Activated naive CD8-positive, alpha-beta T cell treated with anti-CD3 and anti-CD28 coated beads, Interleukin-2, amount 10 ng/mL, durations not matched to agents 7 days and 5 days (primary cell): ENCODE measurements at places on chromosomes 1 and 21.

- no peak for DNase-seq
Measured at GRCh38 chr21:42580793-42581321, 67.2 kb downstream of the SLC37A1 start.

GRCh38 chr1:223135176-223135942 is 7.7 kb downstream of the TLR5 start:
- no peak for DNase-seq

- DNase-seq, result no peak
Measured at GRCh38 chr1:77394166-77394565, 112.3 kb downstream of the AK5 start.

- DNase-seq, result no peak
Measured at GRCh38 chr1:170073893-170074249, 624 bp downstream of the KIFAP3 start.

GRCh38 chr1:229396585-229397206 is 37.2 kb downstream of the ACTA1 start:
- DNase-seq, result no peak

GRCh38 chr1:7379441-7379971 is 391.6 kb upstream of the VAMP3 start:
- no peak for DNase-seq

GRCh38 chr1:82225421-82226185 is 424.9 kb downstream of the ADGRL2 start:
- no peak for DNase-seq

- no peak for DNase-seq
Measured at GRCh38 chr1:27886353-27886679, 14.0 kb downstream of the THEMIS2 start.

- no peak for DNase-seq
Measured at GRCh38 chr1:41670217-41670957, 185.9 kb upstream of the EDN2 start.

DNA sequence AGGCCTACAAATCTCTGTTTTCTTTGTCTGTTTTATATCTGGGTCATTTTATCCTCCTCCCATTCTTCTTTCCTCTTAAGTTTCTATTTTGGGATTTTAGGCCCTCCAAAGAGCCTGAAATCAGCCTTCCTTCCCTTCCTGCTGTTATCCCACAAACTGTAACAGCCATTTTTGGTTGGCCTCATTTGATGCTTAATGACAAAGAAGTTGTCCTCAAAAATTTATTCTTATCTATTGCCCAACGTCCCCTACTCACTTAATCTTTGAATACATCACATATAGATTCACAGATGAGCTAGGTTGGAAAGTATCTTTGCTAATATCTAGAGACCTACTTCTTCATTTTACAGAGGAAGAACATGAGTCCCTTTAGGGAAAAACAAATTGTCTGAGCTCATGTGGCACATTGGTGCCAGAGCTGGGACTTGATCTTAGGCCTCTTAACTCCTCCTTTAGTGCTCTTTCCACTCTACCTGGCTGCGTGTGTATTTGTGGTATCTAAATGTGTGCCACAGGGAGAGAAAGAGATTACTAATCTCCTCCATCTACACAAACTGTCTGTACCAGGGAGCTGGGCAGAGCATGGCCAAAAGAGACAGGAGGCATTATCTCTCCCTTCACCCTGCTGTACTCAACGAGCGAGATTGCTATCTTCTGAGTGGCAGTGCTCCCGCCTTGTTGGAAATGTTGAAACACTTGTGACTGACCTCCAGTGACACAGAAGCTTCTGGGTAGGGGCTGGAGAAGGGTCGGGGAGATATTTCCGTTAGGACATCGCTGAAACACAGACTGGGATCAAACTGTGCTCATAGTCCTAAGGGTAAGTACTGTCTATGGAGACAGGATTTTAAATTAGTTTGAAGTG is 30.1 kb downstream of the RHEX start:
- DNase-seq, result no peak

DNA sequence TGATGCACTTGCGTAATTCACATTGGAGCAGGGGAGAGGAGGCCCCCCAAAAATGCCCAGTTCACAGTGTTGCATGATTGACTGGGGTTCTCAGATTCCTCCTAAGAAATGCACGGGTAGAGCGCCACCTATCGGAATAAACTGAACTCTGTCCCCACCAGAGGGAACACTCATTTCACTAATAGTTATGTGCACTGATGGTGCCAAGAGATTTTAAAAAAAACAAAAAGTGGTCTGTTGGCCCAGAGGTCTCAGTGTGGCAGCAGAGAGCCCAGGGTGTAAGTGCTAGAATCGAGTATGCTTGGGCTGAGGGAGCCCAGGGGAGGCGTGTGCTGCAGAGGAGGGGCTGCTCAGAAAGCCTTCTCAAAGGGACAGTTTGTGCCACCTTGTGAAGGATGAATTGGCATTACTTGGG is 6.9 kb downstream of the PINK1 start:
- peak; percentile 46 for DNase-seq

GRCh38 chr1:245172026-245172425 is 17.2 kb downstream of the KIF26B start:
- no peak for DNase-seq

DNA sequence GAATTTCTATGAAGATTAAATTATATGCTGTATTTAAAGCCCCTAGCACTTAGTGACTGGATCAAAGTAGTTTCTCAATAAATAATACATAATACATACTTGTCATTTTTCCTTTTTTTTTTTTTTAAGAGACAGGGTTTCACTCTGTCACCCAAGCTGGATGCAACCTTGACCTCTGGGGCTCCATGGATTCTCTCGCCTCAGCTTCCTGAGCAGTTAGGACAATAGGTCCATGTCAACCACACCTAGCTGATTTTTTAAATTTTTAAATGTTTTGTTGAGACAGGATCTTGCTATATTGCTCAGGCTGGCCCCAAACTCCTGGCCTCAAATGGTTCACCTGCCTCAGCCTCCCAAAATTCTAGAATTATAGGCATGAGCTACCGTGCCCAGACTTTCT is 5.9 kb downstream of the ACADM start:
- DNase-seq, result no peak

GRCh38 chr1:44418022-44418673 is 13.1 kb downstream of the RNF220 start:
- DNase-seq, result no peak

GRCh38 chr1:1528301-1529267 is 11.8 kb downstream of the TMEM240 start:
- DNase-seq, result no peak
